Spleen (tissue), 13 donors: ENCODE measurements at places on chromosomes 12 and 14. TPM values are rescaled to one million over a fixed set of nuclear protein-coding genes. Genes with fewer than 3 reads are reported as not detected.

Gene RILPL1
- 9.9 TPM for total RNA-seq

Gene LALBA
- total RNA-seq, result not detected

Gene MYH6
- total RNA-seq, result not detected

Gene NFATC4
- 10.7 TPM for total RNA-seq

Gene GLIPR1L1
- total RNA-seq, result not detected
